Activated T-helper 1 cell treated with anti-CD3 and anti-CD28 coated beads, Interleukin-12 subunit alpha, Interleukin-12 subunit beta, Interleukin-2, Interleukin-4 antibody, amounts not matched to agents 30 ng/mL and 10 ng/mL and 1 ng/mL, durations not matched to agents 14 hours and 24 hours and 36 hours (primary cell): ENCODE measurements at places on chromosomes 13 and 19. TPM values are rescaled to one million over a fixed set of nuclear protein-coding genes. Genes with fewer than 3 reads are reported as not detected.

ZNF560 gene
- not detected in 2 replicates for total RNA-seq

COMP gene
- total RNA-seq, result not detected in 2 replicates

CEACAM16 gene
- not detected in 2 replicates for total RNA-seq

CAPS gene
- 3.4 and 3.6 TPM in 2 replicates for total RNA-seq

DNA sequence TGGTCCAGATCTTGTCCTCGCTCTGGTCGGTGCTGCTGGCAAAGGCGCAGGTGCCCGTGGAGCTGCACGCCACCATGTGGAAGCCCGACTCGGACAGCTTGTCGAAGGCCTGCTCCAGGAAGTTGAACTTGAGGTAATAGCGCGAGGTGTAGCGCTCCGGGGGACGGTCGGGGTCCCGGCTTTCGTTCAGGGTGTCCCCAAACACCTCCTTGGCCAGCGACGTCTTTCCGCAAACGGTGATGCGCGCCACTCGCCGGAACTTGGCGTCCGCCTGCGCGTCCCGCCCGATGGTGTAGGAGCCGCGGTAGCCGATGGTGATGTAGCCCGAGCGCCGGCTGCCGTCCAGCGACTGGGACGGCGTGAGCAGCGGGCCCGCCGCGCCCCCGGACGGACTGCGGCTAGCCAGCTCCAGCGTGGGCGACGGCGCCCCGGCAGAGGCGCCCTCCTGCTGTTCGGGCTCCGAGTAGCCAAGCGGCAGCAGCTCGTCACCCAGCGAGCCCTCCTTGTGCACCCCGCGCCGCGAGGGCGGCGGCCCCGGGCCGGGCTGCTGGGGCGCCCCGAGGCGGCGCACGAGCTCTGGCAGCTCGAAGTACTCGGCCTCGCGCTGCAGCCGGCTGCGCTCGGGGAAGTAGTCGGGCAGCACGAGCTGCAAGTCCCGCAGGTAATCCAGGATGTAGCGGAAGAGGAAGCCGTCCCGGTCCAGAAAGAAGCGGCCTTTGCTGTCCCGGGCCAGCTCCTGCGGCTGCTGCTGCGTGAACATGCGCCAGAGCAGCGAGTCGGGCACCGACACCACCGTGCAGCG is 801 bp downstream of the KCTD12 start:
- H3K4me1 ChIP-seq, result peaks cover 28% of the 10 kb centered on the region
- peak overlapping the region; percentile 84 for H3K27ac ChIP-seq
- peaks cover 21% of the 10 kb centered on the region for H3K27me3 ChIP-seq
- H3K4me3 ChIP-seq, result peak overlapping the region; percentile 90
- H3K36me3 ChIP-seq, result no peaks in the 10 kb centered on the region

DNA sequence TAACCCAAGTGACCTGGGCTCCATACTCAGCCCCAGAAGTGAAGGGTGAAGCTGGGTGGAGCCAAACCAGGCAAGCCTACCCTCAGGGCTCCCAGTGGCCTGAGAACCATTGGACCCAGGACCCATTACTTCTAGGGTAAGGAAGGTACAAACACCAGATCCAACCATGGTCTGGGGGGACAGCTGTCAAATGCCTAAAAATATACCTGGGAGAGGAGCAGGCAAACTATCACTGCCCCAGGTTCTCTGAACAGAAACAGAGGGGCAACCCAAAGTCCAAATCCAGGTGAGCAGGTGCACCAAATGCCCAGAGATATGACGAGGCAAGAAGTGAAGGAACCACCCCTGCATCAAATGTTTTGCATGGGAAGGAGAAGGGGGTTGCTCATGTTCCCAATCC is 6.1 kb upstream of the CEACAM7 start:
- H3K4me1 ChIP-seq, result no peaks in the 10 kb centered on the region
- no peak overlapping the region for H3K27ac ChIP-seq
- no peaks in the 10 kb centered on the region for H3K36me3 ChIP-seq
- H3K27me3 ChIP-seq, result peaks cover 15% of the 10 kb centered on the region
- no peak overlapping the region for H3K4me3 ChIP-seq
- DNase-seq, result no peak

DNA sequence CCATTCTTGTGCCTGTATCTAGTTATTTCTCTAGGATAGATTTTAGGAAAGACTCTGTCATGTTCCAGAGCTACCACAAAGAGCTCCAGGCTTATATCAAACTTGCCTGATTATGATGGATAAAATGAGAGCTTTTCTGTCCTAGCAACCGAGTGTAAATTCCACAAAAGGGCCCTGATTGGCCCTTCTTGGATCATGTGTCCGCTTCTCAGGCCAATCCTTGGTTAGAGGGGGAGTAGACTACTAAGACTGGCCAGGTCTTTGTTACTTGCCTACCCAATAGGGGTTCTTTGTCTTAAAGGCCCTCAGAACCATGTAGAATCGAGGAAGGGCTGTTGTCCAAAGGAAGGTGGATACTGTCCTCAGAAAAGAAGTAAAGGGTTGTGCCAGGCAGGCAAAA is 2.4 kb downstream of the DHX34 start:
- H3K27me3 ChIP-seq, result no peaks in the 10 kb centered on the region
- no peak for DNase-seq
- H3K36me3 ChIP-seq, result peaks cover 32% of the 10 kb centered on the region
- no peak overlapping the region for H3K27ac ChIP-seq

DNA sequence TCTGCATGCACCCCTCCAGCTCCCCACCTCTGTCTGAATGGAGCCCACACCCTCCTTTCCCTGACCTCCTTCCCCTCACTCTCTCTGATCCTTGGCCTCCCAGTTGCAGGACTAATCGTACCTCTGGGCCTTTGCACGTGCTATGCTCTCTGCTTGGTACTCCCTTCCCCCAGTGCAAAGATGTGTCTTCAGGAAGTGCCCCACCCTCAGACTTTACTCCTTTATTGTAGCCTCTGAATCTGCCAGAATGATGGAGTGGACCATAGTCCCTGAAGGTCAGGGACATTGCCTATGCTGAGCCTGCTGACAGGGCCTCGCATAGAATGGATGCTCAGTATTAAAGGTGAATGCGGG is 1.3 kb upstream of the JUND start:
- H3K4me1 ChIP-seq, result peaks cover 57% of the 10 kb centered on the region
- peak overlapping the region; percentile 81 for H3K4me3 ChIP-seq
- no peaks in the 10 kb centered on the region for H3K27me3 ChIP-seq
- H3K36me3 ChIP-seq, result peaks cover 33% of the 10 kb centered on the region

- H3K4me1 ChIP-seq, result no peaks in the 10 kb centered on the region
- no peaks in the 10 kb centered on the region for H3K27me3 ChIP-seq
- no peak for DNase-seq
- H3K27ac ChIP-seq, result no peak overlapping the region
- H3K4me3 ChIP-seq, result no peak overlapping the region
- H3K36me3 ChIP-seq, result no peaks in the 10 kb centered on the region
Measured at GRCh38 chr13:35293579-35294226, 182.8 kb downstream of the MAB21L1 start.

GRCh38 chr19:35122687-35123551 is 7.3 kb downstream of the FXYD3 start:
- H3K4me3 ChIP-seq, result no peak overlapping the region
- H3K36me3 ChIP-seq, result no peaks in the 10 kb centered on the region
- peaks cover 13% of the 10 kb centered on the region for H3K4me1 ChIP-seq
- peaks cover 5% of the 10 kb centered on the region for H3K27me3 ChIP-seq
- no peak overlapping the region for H3K27ac ChIP-seq

DNA sequence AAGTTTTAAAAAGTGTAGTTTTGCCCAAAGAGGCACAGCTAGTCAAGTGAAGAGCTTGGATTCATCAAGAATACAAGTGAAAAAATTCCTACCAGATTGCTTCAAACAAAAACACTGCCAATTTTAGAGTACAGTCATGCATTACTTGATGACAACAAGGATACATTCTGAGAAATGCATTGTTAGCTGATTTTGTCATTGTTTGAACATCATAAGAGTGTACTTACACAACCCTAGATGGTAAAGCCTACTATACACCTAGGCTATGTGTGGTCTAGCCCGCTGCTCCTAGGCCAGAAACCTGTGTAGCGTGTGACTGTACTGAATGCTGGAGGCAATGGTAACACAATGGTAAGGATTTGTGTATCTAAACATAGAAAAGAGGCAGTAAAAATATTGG is 41.1 kb downstream of the TMTC4 start:
- DNase-seq, result no peak
- H3K27me3 ChIP-seq, result no peaks in the 10 kb centered on the region
- peaks cover 5% of the 10 kb centered on the region for H3K4me1 ChIP-seq
- no peak overlapping the region for H3K4me3 ChIP-seq
- H3K36me3 ChIP-seq, result peaks cover 42% of the 10 kb centered on the region

DNA sequence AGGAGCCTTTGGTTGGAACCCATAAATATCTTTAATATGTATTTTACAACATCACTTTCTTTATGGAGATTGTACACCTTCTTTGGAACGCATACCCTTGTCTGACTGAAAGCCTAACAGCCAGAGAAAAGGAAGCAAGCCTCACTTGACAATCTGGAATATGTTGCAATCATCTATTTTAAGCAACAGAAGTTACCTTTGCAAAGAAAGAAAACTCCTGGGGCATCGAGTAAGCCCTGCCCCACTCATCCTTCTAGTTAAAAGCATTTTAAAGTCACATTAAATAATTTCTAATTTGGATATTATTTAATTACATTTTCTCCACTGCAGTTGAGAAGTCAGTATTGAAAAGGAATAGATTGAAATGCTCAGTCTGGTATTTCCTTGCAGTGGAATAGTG is 542.7 kb downstream of the MYO16 start:
- peaks cover 2% of the 10 kb centered on the region for H3K4me1 ChIP-seq
- no peak overlapping the region for H3K4me3 ChIP-seq
- H3K36me3 ChIP-seq, result no peaks in the 10 kb centered on the region
- no peak for DNase-seq
- H3K27ac ChIP-seq, result no peak overlapping the region

DNA sequence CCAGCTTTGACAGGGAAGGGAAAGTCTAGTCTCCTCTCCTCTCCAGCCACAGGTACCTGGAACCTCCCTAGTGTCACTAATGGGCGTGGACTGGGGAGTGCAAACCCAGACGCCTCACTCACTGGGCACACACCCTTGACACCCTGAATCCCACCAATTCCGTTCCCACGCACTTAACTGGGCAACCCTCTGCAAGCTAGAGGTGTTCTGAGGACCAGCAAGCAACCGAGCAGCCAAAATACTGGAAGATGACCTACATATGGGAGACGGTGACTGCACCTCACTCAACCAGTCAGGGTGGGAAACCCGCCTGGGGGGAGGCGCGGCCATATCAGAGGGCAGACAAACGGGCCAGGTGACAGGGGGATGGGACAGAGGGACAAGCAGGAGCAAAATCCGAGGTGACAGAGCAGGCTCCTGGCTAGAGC is 991 bp downstream of the ABHD17A start:
- H3K4me3 ChIP-seq, result peak overlapping the region; percentile 99
- H3K4me1 ChIP-seq, result peaks cover 28% of the 10 kb centered on the region
- DNase-seq, result peak; percentile 19
- H3K27ac ChIP-seq, result peak overlapping the region; percentile 99
- peaks cover 14% of the 10 kb centered on the region for H3K36me3 ChIP-seq
